ENCODE measurements at places on chromosomes 16 and 17.

DNA sequence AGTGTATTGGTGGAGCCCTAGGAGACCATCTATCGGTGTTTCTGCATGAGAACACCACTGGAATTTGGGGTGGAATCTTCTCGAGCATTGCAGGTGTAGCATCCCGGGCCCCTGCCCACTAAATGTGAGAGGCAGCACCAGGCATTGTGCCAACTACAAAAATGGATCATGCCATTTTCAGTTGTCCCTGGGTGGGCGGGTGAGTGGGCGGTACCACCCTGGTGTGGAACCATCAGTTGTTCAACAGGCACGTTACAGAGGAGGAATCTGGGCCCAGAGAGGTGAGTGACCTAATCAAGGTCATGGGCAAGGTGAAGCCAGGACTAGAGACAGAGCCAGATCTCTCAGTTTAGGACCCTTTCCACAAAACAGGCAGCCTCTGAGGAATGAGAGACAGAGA is 8.8 kb downstream of the PIPOX start:
- DNase-seq = no peak

DNA sequence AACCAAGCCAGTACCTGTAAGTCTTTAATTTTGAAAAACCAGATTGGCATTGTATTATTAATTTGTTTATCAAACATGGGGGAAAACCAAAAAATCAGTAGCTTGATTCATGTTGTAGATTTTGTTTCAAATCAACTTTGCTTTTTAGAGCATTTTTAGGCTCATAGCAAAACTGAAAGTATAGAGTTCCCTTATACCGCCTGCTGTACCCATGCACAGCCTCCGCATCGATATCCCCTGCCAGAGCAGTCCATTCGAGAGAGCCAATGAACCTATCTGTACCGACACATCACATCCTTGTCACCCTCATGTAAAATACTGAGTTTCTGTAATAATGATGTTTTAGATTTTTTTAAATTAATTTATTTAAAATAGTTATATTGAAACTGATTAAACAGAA is 16.2 kb upstream of the MRC2 start:
- no peak for DNase-seq

DNA sequence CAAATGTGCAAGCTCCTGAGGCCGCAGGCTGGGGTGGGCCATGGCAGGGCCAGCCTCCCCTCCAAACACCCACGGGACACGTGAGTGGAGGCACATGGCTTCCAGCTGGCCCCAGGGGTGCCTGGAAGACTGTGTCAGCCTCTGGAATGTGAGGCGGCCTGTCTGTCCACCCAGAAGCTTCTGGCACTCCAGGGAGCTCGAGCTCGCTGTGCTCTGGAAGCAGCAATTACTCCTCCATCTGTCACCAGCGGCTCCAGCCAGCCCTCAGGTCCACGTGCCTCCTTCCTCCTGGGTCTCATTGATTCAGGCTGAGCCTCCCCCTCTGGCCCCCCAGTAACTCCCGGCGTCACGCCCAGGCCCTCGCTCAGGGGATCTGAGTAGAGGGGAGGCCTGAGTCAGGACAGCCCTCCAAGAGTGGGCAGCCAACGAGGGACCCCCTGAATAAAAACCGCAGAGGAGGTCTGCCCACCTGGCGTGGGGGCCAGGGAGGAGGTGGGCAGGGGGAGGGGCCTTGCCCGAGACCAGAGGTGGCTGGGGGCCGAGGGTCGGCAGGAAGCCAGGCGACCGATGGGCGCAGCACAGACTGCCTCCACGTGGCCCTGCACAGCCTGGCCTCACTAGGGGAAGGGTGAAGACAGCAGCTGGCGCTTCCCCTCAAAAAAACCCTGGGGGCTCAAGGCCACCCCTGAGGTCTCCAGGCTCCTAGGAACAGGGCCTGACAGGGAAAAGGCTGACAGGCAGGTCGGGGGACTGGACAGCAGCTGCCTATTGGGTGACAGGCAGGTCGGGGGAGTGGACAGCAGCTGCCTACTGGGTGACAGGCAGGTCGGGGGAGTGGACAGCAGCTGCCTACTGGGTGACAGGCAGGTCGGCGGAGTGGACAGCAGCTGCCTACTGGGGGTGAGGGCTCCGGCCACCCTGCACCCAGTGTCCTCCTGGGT is 11.9 kb downstream of the PIEZO1 start:
- peak; percentile 32 for DNase-seq

DNA sequence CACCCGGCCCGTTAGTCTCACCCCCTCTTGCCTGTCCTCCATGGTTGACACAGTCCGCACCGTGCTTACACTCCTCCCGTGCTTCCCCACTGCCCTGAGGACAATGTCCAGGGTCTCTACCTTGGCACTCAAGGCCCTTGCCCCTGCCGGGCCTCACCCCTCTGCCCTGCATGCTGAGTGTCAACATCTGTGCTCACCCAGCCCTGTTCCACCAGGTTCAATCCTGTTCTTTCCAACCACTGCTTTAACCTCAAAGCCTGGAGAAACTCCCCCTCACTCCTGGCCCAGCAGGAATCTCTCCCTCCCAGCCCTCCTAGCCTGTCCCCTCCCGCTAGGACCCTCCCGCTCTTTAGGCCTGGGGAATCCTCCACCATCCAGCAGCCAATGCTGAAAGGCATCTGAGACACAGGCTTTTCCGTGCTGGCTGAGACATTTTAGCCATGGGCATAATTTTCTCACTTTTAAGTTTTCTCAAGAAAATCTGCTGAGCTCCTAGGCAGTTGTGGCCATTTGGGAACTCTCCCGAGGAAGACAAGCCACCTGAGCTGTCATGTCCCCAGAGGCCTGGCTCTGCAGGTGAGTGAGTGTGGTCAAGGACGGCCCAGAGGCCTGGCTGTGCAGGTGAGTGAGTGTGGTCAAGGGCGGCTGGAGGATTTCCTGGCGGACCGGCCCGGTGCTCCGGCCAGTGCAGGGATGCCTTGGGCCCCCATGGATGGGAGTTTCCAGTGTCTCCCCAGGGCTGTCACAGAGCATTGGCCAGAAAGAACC is 10.8 kb upstream of the P2RX1 start:
- no peak for DNase-seq

DNA sequence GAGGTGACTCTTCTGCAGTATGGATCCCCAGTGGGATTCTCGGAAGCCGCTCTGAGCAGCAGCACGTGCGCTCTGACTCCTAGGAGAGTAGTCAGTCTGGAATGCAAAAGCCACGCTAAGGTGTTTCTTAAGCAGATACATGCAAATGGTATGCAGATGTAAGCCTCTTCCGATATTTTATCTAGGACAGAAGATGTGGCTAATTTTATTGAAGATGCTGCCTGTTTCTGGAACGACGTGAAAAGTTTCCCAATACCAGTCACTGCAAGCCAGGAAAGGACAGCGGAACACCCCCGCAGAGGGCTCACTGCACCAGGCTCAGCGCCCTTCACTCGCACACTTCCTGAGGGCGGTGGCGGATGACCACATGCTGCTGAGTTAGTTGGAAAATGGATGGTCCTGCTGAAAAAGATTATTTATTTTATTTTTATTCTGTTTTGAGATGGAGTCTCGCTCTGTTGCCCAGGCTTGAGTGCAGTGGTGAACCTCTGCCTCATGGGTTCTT is 10.1 kb downstream of the FADS6 start:
- DNase-seq = no peak

DNA sequence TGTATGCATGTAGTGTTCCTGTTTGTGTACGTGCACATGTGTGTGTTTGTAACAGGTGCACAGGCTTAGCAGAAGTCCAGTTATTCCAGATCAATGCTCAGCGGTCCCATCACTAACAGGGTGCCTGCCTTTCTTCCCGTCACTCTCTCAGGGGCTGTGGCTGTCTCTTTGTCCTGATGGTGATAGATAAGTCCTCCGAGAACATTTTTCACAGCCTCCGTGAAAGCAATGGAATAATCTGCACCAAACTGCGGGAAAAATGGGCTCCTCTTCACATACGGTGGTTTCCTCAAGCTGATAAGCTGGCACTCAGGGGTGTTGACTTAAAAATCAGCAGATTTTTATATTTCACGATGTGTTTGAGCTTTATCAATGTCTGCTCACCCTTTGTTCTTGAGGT is 342.3 kb downstream of the TMEM114 start:
- DNase-seq = no peak

- DNase-seq = no peak
These were observed 48.5 kb downstream of the CRISPLD2 start for GRCh38 chr16:84868328-84868727.

- DNase-seq = peak; percentile 43
These were observed 145.7 kb upstream of the CACNG5 start for GRCh38 chr17:66689221-66689620.

DNA sequence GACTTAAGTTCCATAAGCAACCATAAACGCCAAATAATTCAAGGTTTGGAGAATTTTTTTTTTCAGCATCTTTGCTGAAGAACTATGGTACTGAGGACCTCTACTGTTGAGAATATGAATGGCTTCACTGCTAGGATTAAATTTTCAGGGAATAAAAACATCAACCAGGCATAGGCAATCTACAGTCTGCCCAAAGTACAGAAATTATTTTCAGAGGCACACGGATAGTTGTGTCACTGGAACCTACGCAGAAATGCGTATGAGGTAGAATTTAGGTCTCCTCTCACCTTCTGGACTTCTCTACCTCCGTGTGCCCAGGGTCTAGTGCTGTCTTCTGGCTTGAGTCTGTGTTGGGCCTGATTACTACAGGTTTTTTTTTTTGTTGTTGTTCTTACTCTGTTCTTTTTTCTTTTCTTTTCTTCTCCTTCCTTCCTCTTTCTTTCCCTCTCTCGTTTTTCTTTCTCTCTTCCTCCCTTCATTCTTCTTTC is 39.7 kb downstream of the NACA2 start:
- peak; percentile 11 for DNase-seq

GRCh38 chr16:9092978-9093344 is 1.5 kb downstream of the HAPSTR1 start:
- peak; percentile 22 for DNase-seq

DNA sequence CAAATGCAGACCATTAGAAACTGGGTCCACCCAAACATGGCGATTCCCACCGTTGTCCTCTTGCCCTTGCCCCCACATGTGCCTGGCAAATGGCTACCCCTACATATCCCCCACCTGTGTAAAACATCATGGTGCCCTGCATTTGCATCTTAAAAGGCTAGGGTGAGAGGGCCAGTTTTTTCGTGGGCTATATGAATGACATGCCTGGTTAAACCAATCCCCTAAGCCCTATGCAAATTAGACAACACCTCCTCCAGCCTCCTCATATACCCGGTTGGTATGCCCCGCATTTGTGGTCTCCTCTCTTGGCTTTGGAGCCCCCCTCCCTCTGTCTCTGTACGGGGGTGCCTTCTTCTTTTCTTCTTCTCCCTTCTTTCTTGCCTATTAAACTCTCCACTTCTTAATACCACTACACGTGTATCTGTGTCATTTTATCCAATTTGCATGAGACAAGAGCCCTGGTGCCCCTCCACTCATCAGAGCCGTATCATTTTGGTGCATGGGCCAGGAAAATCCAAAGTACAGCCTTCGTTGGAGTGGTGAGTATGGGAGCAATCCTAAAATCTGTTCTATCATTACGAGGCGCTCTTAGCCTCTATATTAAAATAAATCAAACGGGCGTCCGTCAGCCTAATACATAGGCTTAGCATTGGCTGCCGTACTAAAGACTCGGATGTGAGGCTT is 30.1 kb downstream of the QPRT start:
- DNase-seq = no peak

DNA sequence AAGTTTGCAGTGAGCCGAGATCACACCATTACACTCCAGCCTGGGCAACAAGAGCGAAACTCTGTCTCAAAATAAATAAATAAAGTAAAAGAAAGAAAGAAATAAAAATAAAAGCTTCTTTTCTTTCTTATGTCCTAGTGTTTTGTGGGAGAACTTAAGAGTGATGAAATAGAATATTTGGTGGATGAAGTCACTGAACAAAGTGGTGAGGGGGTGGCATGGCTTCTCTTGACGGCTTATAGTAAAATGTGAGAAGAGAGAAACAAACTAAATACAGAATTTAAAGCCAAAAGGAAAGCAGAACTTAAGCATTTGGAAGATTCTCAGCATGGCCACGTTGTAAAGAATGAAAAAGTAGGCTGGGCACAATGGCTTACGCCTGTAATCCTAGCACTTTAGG is 15.3 kb downstream of the SGF29 start:
- no peak for DNase-seq

GRCh38 chr17:74864866-74865395 is 5.2 kb upstream of the GRIN2C start:
- peak; percentile 75 for DNase-seq

- DNase-seq = no peak
These were observed 11.0 kb upstream of the BEAN1 start for GRCh38 chr16:66416136-66416535.

- no peak for DNase-seq
These were observed 42.4 kb upstream of the IRF8 start for GRCh38 chr16:85856585-85856984.

GRCh38 chr17:29591146-29591736 is 1.7 kb upstream of the ANKRD13B start:
- DNase-seq = peak; percentile 53

- DNase-seq = no peak
These were observed 52.3 kb downstream of the CYB5D2 start for GRCh38 chr17:4195306-4195705.

GRCh38 chr17:9116311-9116835 is 95.1 kb downstream of the NTN1 start:
- no peak for DNase-seq

DNA sequence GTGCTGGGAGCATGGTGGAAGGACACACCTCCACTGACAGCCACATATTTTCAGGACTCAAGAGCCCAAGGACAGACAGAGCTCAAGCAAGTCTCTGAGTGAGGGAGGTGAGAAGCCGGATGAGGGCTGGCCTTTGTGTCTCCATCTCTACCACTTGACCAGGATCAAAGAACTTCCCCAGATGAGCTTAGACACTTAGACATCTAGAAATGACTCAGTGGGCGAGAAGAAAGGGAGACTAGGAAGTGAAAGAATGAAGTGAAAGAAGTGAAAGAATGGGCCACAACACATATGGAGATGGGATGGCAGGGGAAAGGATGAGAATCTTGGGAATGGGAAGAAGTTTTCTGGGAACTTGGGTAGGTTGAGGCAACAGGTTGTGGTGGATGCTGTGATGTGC is 274.9 kb upstream of the CCL2 start:
- no peak for DNase-seq

DNA sequence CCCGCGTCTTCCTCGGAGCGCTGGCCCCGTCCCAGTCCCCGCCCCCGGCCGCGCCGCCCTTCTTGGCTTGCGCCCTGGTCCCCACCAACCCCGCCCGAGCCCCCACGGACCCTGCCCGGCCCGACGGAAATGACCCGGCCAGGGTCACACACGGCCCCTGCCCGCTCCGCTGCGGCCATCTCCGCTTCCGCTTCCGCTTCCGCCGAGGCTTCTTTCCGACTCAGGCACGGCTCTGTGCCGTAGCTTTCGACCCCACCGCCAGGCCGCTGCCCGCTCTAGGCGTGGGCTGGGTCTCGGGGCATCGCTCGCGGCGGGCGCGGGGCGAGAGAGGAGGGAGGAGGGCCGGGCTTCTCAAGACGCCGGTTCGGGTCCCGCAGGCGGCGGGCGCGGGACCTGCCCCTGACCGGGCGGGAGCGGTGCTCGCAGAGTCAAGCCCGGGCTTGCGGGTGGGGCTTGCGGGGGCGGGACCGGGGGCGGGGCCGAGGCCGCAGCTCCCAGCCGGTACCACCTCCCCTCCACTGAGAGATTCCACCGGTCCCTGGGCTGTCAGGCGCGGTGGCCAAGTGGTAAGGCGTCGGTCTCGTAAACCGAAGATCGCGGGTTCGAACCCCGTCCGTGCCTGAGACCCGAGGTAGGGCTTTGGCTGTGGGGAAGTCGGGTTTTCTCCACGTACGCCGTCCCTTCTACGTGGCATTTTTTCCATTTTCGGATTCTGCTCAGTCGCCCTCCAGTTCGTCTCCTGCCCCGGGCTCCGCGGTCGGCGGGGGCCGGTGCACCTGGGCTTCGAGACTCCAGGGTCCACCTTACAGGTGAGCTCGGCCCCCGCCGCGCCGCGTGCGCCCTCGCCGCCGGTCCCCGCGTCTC is 158.3 kb downstream of the RAB11FIP4 start:
- DNase-seq = peak; percentile 91
